ENCODE measurements at places on chromosomes 13 and 19.

GRCh38 chr13:105410602-105411001 is 1124.9 kb downstream of the EFNB2 start:
- DNase-seq, result no peak

- no peak for DNase-seq
These were observed 2.8 kb upstream of the POP4 start for GRCh38 chr19:29603308-29603707.

DNA sequence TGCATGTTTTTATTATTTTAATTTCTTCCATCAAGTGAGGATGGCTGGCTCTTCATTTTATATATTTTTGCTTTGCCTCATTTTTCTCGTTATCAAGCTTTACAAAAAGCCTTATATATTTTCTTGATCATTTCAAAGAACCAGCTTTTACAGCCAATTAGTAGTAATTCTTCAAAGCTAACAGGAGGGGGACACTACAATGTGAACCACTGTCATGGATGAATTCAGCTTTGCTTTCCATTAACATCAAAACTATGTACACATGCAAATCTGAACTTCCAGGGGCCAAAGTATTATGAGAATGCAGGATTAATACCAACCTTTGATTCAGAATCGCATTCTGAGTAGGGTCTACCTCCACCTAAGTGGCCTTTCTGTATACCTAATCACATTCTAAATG is 11.1 kb downstream of the UQCRFS1 start:
- DNase-seq, result no peak

DNA sequence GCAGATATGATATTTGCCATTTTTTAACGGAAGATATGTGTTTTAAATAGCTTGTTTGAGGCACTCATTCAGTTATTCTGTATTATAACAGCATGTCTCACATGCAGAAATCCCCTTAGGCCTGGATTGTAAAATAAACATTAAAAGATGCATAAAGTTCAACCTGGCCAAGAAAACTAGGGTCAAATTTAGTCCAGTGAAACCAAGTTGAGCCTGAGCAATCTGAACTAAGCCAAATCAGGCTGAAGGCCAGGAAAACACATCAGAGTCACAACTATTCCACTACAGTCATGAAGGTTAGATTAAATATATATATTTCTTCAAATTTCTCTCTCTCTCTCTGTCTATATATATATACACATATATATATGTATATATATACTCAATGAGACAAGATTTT is 504.8 kb downstream of the SLITRK1 start:
- DNase-seq, result no peak

DNA sequence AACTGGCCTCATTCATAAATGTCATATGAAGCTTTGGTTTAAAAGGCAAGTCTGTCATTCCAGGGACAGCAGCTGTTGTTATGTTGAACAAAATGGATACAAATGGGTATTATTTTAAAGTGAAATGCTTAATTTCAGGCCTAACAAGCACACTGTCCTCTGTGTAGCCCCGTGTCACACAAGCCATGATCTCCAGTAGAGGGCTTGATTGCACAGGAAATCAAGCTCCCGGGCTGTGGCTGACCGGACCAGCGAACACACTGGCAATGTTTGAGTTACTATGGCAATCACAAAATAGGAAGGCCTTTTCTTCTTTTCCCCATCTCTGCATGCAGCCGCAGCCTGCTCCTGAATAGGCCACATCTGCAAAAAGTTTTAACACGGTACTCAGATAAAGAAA is 64.0 kb upstream of the GSX1 start:
- DNase-seq, result no peak

- no peak for DNase-seq
These were observed 64.3 kb downstream of the ZNF66 start for GRCh38 chr19:20840371-20840770.

GRCh38 chr13:53066411-53066810 is 37.8 kb downstream of the OLFM4 start:
- DNase-seq, result no peak

DNA sequence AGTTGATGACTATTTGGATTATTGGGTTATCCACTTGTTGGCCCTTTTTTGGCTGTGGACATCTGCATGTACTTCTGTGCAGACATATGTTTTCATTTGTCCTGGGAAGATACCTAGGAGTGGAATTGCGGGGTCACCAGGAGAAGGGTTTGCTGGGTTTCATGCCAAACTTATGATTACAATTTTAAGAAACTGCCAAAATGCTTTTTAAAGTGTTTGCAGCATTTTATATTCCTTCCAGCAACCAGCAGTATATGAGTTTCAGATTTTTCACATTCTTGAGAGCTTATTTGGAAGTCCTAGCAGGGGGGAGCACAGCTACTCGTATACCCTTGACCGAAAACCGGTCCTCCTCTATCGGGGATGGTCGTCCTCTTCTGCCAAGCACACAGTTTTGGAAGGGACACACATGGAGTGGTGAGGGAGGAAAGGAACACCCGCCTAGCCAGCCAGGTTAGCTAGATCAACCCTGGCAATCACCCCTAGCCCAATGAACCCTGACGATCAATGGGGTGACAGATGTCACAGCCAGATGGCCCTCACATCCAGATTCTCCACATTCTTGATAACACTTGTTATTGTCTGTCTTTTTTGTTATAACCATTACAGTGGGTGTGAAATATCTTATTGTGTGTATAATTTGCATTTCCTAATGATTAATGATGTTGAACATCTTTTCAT is 26.7 kb upstream of the RNF113B start:
- no peak for DNase-seq

DNA sequence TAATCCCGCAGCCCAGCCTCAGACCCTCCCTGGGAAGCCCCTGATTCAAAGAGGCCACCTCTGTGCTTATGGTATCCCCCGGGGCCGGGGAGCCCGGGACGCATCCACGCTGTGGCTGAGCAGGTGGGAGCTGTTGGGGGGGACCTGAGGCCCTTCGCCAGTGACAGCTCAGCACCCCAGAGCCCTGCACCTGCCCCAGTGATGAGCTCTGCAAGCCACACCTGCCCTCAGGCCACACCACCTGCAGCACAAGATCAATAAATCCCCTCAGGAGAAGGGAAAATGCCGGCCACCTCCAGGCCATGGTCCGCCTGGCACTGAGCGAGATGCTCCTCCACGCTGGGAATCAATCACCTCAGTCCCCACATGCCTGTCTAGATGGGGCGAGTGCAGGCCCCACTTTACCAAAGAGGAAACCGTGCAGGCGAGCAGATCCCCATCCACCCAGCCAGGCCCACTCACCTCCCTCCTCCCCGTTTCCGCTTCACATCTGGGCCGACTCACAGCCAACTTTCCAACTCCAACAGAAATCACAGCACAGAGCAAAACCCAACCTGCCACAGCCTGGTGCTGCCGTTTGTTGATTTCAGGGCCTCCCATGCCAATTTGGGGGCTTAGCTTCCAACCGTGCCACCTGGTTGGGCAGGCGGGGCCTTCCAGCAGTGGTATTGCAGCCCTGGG is 12.8 kb downstream of the MOB3A start:
- DNase-seq, result no peak

DNA sequence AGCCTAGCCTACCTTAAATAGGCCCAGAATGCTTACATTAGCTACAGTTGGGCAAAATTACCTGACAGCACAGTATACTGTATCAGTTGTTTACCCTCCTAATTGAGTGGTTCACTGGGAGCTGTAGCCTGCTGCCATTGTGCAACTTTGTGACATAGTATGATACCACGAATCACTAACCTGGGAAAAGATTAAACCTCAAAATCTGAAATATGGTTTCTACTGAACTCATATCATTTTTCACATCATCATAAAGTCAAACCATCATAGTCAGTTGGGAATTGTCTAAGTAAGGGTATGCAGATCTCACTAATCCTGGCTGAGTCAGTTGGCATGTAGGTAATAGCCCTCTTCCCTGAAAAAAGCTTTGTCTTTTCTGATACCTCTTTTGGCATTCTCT is 9.2 kb downstream of the PAN3 start:
- DNase-seq, result no peak

DNA sequence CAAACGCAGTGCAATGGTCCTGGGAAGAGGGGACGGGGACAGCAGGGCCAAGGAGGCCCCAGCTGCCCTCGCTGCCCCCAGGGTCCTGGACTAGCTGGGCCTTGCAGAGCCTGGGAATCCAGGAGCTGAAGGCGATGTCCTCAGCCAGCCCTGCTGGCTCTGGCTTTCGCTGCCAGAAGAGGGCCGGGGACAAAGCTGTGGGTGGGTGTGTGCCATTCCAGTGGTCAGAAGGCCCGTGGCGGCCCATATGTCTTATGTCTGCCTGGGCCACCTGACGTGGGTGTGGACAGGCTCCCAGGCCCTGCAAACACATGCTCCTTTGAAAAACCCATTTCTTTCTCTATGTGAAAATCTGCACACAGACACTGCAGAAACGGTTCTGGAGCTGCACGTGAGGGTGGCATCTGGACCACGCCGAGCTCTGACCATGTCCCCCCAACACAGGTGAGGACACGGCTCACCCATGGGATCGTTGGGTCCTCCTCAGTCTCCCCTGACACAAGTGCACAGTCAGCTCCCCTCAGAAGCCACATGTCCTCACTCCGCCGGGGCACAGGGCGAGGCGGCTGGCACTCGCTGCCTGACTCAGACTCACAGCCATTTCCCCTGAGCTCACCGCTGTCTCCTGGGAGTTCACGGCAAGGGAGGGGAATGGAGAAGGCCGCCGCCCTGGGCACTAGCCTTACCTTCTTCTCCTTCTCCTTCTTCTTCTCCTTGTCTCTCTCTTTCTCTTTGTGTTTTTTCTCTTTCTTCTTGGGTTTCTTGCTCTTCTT is 16.9 kb downstream of the IZUMO4 start:
- no peak for DNase-seq

DNA sequence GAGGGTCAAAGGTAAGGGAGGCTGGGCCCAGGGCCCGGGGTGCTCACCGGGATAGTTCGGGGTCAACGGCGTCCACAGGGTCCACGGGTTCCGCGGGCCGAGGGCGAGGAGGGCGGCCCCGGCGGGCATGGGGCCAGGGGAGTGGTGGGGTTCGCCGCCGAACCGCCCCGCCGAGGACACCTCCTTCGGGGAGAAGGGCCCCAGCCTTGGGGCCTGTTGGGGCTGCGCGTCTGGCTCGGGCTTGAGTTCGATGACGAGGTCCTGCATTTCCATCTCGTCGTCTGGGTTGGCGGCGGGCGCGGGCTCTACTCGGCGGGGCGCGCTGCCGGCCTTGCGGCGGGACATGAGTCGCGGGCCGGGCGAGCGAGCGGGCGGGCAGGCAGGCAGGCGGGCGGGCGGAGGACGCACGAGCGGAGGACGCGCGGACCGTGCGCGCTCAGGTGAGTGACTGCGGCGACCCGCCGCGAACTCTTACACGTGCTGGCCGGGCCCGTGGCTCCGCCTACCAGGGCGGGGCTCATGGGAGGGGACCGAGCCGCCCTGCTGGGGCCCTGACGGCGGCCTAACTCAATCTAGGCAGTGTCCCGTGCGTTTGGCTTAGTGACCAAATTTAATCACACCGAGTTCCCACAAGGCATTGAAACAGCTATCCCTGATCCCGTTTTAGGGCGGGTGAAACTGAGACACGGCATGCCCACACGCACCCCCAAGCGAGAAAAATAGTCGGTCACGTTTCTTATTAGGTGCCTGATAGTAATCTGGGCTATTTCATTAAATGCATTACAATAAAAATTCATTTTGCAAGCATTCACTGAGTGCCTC is at the start of gene ZNF296:
Gene ZNF296 (minus strand): TSS at position 450 of the 822 bp plus-strand sequence. CDS start 105 bp downstream, at position 345.
- DNase-seq, result peak; percentile 69

DNA sequence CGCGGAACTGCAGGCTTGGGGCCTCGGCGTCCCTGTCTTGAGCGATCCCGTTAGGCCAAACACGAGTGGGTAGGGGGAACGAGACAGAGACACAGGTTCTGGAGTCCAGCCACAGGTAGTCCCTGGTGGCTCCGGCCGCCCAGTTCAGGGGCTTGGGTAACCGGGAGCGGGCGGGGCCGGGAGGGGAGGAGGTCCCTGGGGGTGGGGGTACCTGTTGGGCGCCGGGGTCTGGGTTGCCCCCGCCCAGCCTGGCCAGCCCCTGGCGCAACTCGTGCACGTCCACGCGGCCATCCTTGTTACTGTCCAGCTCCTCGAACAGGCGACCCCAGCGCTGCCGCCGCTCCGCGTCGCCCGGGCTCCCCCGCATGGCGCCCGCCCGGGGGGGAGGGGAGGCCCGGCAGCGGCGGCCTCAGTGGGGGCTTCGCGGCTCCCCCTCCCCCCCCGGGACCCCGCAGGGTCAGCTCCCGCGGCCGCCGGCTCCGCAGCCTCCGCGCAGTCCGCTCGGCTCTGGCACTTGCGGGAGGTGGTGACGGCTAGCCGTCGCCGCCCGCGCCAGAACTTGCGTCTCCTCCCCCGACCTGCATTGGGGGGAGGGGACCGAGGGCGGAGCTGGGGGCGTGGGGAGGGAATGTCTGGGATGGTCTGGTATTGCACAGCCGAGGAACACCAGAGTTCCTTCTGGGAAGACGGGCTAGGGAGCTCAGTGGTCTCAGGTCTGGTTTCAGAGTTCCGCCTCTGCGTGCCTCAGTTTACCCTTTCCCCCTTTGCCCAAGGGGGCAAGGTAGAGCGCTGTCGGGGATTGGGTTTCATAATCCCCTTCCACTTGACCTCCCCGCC is at the start of gene SLC25A23:
Gene SLC25A23 (minus strand): TSS at position 531 of the 837 bp plus-strand sequence. CDS start 164 bp downstream, at position 367.
- DNase-seq, result peak; percentile 71

GRCh38 chr13:112804374-112804773 is 114.5 kb downstream of the ATP11A start:
- no peak for DNase-seq

DNA sequence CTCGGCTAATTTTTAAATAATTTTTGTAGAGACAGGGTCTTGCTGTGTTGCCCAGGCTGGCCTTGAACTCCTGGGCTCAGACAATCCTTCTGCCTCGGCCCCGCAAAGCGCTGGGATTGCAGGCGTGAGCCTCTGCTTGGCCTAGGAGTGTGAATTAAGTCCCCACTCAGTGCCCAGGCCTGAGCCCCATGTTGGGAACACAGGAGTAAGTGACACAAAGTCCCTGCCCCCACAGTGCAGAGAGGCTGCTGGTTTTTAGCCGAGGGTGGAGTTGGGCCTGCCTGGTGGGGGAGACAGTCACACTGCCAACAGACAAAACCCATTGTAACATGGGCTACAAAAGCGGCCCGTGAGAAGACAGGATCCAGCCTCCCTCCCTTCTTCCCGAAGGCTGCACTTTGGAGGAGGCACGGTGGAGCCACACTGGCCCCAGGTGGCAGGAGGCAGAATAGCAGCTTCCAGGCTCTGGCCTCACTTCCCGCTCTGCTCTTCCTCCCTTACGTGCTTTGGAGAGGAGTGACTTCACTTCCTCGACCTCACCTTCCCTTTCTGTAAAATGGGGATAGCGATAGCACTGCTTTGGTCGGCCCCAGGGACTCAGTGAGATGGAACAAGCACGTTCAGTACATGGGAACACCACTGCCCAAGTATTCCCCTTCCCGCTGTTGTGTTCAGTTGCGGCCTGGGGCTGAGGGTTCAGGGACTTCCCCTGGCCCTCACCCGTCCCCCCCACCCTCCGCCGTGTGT is 15.2 kb upstream of the EHD2 start:
- DNase-seq, result peak; percentile 68

DNA sequence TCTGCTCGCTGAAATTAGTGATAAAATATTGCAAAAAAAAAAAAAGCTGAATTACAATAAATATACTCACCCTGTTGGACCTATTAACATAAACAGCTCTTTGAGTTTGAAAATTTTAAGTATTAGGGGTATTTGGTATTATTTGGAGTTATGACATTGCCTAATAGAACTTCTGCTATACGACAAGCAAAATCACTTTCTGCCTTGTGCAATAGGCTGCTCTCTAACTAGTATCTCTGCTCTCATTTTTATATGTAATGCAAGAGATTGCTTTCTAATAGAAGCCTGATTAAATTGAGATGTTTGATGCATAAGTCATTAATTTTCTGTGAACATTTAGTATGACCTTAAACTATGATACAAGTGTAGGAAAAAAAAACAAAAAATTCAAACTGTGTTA is 5.3 kb downstream of the RGS9BP start:
- no peak for DNase-seq

GRCh38 chr19:17544418-17544817 is 11.0 kb upstream of the COLGALT1 start:
- no peak for DNase-seq

Data from GM18507 (cell line).